ENCODE measurements at places on chromosomes 3 and 15. TPM values are rescaled to one million over a fixed set of nuclear protein-coding genes. Genes with fewer than 3 reads are reported as not detected.

Gene ALPK3
- polyA plus RNA-seq: 110 TPM

Gene ZNF710
- polyA plus RNA-seq: 3.3 TPM

Gene LRRIQ4
- not detected for polyA plus RNA-seq

Gene TIMP4
- 41.4 TPM for polyA plus RNA-seq

Gene TRH
- 0.01 TPM for polyA plus RNA-seq

Gene BUB1B
- polyA plus RNA-seq: 0.17 TPM

Gene MAPK6
- 4.2 TPM for polyA plus RNA-seq

Gene DLL4
- 8.7 TPM for polyA plus RNA-seq

Gene HRG
- polyA plus RNA-seq: not detected

Gene CDHR4
- 0.01 TPM for polyA plus RNA-seq

Gene KNL1
- 0.22 TPM for polyA plus RNA-seq

Gene NANOGP8
- polyA plus RNA-seq: not detected

Gene CYP8B1
- polyA plus RNA-seq: not detected

Gene CHRD
- 17.3 TPM for polyA plus RNA-seq

Gene HAPLN3
- polyA plus RNA-seq: 3.8 TPM

Gene ZNF35
- 4.5 TPM for polyA plus RNA-seq

Gene FBXW12
- 0.29 TPM for polyA plus RNA-seq

DNA sequence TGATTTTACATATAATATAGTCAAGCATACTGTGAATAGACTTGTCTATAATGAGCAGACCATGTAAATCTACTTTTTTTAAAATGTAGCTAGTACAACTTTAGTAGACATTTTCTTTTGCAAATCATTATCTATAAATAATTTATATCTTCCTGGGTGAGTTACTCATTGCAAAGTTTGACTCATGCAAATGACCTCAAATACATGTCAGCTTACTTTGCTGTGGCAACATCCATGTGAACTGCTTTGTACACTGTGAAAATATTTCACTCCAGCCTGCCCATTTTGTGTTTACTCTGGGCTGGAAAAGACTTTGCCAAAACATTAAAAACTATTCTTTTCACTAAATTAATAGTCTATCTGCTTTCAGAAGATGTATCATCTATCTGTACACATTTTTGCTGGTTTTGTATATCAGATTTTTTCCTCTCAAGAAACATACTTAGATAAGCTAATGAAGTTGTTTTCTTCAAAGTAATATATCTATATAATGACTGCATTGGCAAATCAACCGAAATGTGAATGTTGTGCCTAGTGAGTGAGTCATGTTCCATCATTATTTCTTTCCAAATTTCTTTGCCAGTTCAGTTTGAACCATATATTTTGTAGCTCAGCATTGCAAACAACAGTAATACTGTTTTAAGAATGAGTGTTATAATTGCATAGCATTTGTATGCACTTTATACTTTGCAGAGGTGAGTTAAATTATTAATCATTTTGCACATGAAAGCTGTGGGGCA is 26.5 kb downstream of the IGSF10 start:
- DNase-seq: no peak

GRCh38 chr15:31390029-31390428 is 63.4 kb downstream of the KLF13 start:
- DNase-seq: no peak

GRCh38 chr15:64897345-64897985 is 14.2 kb upstream of the ANKDD1A start:
- peak; percentile 71 for DNase-seq

DNA sequence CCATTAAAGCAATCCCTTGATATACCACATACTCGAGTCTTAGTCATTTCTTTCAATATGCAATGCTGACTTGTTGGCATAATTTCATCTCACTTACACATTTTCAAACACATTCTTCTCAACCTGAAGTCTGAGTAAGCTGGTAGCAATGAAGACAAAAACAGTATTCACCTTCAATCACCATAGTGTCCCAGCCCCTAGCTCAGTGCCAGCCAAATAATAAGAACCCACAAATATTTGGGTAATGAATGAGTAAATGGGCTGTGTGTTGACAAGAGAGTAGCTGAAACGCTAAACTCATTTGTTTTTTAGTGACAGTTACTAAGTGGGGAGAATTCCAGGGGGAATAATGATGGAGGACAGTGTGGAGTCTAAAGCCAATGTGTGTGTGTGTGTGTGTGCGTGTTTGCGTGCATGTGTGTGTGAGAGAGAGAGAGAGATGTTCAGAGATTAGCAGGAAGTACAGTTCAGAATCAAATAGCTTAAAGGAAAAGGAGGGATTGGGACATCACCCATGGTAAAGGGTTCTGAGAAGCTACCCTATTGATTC is 165.7 kb downstream of the GAP43 start:
- no peak for DNase-seq

GRCh38 chr15:48993380-48993779 is 29.7 kb upstream of the SHC4 start:
- DNase-seq: no peak

DNA sequence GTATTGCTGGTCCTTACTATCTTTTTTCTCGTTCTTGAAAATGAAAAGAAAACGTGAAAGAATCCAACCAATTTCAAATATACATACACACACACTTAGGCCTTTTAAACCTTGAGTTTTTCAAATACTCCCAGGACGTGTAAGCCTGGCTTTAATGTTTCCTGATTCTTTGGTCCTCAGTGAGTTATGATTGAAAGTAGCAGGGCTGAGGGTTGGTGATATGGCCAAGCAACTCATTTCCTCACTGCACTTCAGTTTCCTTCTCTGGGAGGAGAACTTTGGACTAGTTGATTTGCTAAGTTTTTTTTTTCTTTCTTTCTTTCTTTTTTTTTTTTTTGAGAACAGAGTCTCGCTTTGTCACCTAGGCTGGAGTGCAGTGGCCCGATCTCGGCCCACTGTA is 34.6 kb downstream of the CHD2 start:
- no peak for DNase-seq

GRCh38 chr15:70578196-70578595 is 185.2 kb downstream of the UACA start:
- DNase-seq: no peak

DNA sequence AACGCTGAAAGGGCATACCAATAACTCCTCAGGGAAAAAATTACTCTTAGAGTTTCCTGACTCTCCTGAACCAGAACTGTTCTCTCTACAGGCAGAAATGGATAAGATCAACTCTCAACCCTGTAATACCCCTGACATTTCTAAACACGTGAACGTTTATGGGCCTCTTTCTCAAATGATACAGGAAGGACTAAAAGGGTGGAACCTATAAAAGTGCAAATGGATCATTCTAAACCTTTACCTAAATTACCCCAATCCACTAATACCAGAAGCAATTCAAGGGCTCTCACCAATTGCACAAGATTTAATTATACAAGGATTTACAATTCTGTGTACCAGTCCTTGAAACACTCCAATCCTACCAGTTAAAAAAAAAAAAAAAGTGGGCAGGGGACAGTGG is 98.0 kb upstream of the FAM174B start:
- DNase-seq: no peak

DNA sequence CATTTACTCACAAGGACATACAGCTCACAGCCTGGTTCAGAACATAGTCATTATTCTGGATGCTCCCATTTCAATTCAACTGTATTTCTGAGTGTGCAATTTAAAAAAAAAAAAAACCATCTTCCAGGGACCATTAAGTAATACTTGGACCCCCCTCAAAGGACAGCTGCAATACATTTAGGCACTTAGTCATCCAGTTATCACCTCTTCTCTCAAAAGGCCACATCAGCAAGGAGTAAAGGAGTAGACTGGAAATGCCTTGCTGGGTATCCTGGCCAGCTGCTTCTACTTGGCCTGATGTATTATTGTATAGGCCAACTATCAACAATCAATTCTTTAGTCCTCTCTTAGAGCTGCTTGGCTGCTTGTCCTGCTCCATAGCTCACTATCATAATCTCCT is 211.4 kb upstream of the SETMAR start:
- no peak for DNase-seq

DNA sequence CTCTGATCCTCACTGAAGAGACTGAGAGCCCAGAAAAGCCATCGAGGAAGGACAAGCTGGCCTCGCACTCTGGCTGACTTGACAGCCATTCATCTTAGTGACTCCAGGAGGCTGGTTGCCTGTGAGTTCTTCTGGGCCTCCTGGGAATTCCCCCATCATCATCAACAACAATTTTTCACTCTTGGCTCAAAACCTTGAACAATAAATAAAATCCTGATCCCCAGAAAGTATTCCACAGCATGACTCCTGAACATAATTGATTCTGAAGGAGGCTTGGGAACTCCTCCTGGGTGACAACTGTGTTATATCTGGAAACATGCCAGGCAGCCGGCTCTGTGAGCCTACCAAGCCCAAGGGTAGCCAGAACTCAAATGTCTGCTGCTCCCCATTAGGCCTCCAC is 188.6 kb downstream of the SHQ1 start:
- DNase-seq: no peak

DNA sequence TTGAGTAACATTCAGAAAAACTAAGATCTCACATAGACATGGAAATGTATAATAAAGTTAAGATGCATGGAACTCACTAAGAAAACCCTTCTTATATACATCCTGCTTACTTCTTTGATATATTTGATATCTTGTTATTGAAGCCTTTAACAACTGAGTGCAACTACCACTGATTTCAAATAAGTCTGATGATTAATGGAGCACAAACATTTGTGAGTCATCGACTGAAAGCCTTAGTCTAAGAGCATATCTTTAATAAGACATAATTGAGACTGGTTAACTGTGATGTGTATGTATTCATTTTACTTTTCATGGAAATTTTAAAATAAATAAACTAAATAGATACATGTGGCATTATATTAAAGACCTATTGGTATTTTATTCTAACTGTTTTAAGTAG is 740.5 kb downstream of the EPHA3 start:
- no peak for DNase-seq

GRCh38 chr3:114128231-114128630 is 50.6 kb downstream of the DRD3 start:
- no peak for DNase-seq

- DNase-seq: no peak
Observed at GRCh38 chr3:162760789-162761188, 1264.2 kb downstream of the OTOL1 start.

GRCh38 chr3:107911337-107912000 is 179.4 kb downstream of the CD47 start:
- no peak for DNase-seq

DNA sequence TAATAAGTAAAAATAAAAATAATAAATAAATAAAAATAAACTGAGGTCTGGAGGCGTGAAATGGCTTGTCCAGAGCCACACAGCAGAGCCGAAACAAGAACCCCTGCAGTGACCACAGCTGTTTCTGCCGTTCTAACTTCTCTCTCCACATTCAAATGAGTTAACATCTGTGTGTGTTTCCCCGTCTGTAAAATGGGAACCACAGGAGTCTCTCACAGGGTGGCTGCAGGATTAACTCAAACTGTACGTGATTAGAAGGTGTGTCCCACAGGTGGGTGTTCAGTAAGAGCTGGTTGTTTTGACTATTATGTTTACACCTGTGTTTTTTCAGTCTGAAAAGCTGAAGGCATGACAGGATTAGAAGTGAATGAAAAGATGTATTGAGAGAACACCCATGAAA is 27.0 kb upstream of the MUC4 start:
- DNase-seq: no peak

DNA sequence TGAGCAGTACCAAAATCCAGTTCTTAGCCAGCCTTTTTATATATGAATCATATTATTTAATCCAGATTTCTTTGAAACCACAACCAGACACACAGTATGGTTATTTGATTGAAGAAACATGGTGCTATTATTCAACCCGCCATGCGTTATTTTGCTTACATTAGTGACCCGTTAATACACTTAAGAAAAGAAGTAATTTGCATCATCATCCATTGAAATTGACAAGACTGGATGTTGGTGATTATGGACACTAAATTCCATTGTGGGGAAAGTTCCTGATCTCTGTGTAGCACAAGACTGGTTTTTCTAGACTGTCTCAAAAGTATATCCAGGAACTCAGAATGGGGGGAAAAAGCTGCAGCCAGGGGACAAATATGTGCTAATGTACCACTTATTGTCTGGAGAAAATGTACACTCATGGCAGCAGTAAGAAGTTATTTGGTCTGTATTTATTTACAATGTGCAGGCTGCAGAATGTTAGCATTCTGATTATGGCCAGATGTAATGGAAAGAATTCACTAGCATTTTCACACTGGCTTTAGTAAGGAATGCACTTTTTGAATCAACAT is 80.3 kb downstream of the FILIP1L start:
- no peak for DNase-seq

- no peak for DNase-seq
Observed at GRCh38 chr15:78075490-78076230, 1.9 kb downstream of the TBC1D2B start.

DNA sequence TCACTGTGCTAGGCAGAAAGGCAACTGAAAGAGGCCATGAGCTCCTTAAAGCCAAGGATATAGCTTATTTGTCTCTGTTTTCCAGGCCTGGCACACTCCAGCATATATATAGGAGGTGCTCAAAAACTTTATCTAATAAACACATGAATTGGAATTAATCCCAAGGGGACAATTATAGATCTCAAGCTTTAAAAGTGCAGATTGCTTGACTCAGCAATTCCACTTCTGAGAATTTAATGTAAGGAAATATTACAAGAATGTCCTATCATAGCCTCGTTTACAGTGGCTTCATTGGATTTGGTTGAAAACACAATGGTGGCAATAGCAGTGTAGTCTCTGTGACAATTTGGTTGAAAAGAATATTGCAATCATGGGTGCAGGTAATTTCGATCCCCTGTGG is 267.3 kb downstream of the SHQ1 start:
- no peak for DNase-seq

GRCh38 chr3:183533412-183534132 is 21.9 kb downstream of the KLHL6 start:
- no peak for DNase-seq

DNA sequence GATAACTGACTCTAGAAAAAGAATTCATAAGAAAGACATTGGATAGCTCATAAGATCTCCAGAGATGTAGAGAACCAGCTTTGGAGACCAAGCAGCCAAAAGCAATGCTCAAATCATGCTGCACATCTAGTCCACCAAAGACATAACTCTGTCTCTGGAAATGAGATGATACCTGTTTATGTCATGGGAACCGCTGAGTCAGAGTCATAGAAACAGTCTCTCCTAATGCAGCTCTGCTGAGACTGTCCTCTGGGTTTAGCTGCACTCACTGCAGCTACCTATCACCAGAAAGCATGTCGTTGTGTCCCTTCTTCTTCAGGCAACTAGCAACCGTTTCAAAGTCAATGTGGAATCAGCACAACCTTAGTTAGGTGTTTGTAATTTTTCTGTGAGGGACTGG is 218.5 kb upstream of the ROBO1 start:
- no peak for DNase-seq

DNA sequence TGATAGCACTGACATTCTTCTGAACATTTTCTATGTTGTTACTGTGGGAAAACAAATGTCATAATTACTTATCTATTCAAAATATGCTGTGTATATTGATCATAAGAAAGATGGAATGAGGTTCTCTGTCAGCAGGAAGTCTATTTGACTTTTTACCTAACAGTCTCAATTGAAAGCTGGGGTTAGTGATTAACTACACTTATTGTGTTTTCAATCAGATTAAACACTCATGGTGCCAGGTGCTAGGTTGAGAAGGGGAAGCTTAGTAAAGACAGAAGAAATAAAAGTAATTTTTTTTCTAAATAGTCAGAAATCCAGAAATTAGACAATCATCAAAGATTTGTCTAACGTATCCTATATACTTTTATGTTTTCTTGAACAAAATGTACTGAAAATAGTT is 281.0 kb upstream of the NR2E3 start:
- no peak for DNase-seq

GRCh38 chr3:190384309-190384756 is 3.6 kb upstream of the CLDN16 start:
- DNase-seq: no peak
